ENCODE measurements at places on chromosomes 12 and 14.

GRCh38 chr12:26031827-26032226 lies 73.3 kb downstream of the RASSF8 start:
- DNase-seq = no peak

DNA sequence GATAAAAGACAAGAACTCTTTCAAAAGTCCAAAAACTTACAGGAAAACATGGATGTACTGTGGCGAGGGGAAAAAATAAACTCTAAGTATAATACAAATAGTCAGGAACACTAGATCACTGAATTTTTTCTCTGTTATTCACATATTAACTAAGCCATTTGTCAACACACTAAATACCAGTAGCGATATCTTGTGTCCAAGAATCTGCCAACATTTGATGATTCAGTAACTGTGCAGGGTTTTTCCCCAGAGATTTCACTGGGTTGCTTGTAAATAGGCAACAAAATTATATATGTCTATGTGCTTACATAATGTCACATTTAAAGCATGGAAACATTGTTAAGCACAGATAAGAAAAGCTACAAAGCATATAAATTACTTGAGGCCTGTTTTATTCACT lies 205.9 kb downstream of the KIF21A start:
- DNase-seq = no peak

- no peak for DNase-seq
Measured at GRCh38 chr12:25553098-25553497, at the start of gene LMNTD1. TSS of gene LMNTD1 (minus strand) at chr12:25553283. CDS start at chr12:25552959, 324 bp downstream.

GRCh38 chr14:23640524-23641141 lies 4.5 kb downstream of the DHRS2 start:
- no peak for DNase-seq

- DNase-seq = no peak
Measured at GRCh38 chr12:30598889-30599288, 96.8 kb downstream of the IPO8 start.
